ENCODE measurements at places on chromosomes 5 and 9.

- no peak for DNase-seq
Observed at GRCh38 chr5:74294231-74294705, 346.3 kb downstream of the ENC1 start.

DNA sequence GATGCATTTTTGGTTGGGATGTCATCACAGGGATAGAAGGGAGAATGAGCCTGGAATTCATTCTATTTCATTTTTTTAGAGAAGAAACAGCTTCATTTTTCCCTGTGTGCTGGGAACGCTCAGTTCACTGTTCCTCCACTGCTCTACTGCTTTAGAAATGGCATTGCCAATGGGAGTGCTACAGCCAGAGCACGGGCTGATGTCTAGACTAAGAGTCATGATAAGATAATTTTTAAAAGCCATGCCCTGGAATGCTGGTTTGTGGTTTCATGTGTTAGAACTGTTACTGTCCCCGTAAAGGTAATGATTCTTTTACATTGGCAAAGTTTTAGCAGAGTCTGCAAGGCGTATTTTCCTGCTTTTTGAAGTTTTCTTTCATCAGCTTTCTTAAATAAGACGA is 119.6 kb downstream of the SEMA6A start:
- no peak for DNase-seq

- no peak for DNase-seq
Observed at GRCh38 chr9:95952471-95952870, 77.0 kb downstream of the ERCC6L2 start.

DNA sequence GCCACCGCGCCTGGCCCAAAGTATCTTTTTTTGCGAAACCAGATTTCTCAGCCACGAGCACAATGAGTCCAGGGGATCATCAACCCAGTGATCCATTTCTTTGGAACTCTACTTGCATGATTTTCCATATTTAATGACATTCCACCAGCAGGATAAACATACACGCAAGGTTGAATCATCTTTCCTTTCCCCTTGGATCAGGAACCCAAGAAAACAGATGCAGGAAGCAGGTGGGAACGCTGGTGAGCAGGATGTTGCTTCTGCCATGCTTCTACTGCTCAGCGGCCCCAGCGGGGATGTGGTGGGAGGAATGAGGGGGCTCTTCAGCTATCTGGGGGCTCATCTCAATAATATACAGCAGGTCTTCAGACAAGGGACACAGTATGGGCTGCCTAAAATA is 118.2 kb downstream of the SEC61B start:
- no peak for DNase-seq

DNA sequence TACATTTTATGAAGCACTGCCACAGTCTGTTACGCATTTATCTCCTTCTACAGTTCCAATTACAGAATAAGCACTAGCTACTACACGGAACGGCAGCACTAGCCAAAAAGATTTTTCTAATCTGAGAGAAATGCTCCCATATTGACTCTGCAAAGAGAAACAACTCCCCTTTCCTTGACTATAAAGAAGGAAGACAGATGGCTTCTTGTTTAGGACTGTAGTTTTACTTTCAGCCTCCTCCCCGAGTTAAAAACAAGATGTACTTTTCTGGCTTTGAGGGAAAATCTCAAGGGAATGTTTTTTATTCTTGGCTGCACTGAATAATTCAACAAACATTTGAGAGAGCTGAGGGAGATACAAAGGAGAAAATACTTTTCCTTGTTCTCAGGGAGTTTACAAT is 1.9 kb upstream of the SLC44A1 start:
- DNase-seq = no peak

GRCh38 chr9:83706676-83707517 is 861 bp downstream of the UBQLN1 start:
- no peak for DNase-seq

GRCh38 chr5:111950660-111951059 is 193.7 kb upstream of the NREP start:
- DNase-seq = no peak

GRCh38 chr9:18795947-18796671 is 236.9 kb downstream of the SAXO1 start:
- DNase-seq = no peak

GRCh38 chr5:176837707-176838115 is 27.4 kb downstream of the UNC5A start:
- no peak for DNase-seq

DNA sequence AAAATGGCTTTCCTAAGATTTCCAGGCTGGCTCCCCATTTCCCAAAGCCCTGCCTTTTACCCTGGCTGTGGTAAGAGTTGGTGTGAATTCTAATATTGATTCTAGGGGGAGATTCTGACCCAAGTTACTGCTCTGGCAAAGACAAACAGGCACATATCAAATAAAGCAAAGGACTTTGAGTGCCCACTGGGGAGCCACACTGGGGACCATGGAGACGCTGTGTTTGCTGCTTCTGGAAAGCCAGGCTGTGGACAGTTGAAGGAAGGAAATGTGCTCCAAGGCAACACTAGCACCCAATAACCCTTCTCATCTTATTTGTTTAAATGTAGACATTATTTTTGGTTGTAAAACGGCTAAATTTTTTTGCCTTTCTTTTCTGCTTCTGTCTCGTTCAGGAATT is 78.7 kb downstream of the SNCAIP start:
- no peak for DNase-seq

- DNase-seq = no peak
Observed at GRCh38 chr5:111968459-111968858, 211.5 kb upstream of the NREP start.

DNA sequence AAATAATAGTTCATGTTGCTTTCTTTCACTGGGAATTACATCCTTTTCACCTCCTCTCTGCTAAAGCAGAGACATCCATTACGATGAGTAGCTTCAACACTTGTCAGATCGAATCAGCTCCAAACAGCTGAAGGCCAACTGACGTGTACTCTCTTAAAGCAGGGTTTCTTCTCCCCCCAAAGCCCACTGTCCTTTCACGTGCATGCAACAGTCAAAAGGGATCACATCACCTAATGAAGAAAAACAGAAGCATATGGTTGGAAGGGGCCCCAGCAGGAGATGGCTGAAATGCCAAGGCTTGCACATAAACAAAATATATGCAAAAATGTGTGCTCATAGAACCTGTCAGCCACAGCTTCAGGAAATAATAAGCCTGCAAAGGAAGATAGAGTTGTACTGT is 421.6 kb downstream of the ANXA1 start:
- DNase-seq = no peak

DNA sequence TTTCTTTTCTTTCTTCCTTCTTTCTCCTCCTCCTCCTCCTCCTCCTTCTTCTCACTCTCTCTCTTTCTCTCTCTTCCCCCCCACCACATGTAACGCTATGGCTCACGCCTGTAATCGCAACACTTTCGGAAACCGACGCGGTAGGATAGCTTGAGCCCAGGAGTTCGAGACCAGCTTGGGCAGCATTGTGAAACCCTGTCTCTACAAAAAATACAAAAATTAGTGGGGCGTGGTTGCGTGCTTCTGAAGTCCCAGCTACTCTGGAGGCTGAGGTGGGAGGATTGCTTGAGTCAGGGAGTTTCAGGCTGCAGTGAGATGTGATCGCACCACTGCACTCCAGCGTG is 736 bp upstream of the GLDC start:
- DNase-seq = no peak

DNA sequence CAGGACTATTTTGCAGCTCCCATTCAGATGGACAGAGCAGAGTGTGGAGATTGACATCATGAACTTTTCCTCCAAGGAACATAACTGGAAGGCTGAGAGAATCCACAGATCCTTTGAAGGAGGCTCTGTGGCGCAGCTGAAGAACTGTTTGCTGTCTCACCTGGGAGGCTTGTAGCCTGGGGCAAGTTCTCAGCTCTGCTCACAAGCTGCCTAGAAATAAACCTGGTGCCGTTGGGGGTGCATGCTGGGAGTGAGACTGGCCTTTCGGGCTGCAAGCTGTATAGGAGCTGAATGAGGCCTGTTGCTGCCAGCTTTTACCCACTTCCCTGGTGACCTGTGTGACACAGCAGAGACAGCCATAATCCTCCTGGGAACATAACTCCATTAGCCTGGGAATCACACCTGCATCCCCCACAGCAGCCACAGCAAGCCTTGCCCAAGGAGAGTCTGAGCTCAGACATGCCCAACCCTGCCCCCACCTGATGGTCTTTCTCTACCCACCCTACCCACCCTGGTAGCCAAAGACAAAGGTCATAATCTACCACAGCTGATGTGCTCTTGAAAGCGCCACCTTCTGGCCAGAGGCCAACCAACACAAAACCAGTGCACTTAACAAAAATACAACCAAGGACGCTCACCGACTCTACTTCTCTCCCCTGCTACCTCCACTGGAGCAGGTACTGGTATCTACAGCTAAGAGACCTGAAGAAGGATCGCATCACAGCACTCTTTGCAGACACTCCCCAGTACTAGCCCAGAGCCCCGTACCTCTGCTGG is 205.1 kb upstream of the MRPS30 start:
- no peak for DNase-seq

- DNase-seq = no peak
Observed at GRCh38 chr9:38361473-38361850, 31.0 kb upstream of the ALDH1B1 start.

DNA sequence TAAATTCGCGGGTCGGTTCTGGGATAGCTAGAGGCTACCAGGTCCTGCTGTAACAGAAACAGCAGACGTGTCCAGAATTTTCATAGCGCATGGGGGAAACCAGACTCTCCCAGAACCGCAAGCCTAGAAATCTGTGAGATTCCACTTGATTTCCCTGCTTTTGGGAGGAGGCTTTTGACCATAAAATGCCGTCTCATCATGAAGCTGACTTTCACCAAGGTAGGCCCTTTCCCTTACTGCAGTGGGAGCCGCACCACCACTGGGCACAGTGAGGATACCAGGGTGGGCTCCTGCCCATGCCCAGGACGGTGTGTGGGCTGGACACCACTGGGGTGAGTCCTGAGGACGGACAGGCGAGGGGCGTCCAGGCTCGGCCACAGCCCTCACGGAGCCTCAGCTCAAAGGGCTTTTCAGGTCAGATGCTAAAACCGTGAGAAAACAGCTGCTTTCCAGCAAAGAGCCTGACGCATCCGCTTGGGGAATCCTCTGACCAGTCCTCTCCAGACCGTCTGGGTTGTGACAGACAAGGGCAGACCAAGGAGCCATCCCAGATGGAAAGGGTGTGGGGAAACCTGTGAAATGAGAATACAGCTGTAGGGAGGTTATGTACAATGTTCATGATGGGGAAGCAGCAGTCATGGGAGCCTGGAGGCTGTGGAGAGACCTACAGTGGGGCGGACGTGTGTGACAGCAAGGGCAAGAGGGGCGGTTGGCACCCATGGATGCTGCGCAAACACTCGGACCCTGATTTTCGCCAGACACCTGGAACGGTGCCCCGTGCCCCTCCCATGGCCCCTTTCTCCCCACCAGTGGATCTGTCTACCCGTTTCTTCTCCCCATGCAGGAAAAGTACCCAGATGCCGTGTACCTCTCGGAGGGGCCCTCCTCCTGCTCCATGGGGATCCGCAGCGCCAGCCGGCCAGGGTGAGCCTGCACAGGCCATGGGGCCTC is 59.2 kb downstream of the IPPK start:
- no peak for DNase-seq

DNA sequence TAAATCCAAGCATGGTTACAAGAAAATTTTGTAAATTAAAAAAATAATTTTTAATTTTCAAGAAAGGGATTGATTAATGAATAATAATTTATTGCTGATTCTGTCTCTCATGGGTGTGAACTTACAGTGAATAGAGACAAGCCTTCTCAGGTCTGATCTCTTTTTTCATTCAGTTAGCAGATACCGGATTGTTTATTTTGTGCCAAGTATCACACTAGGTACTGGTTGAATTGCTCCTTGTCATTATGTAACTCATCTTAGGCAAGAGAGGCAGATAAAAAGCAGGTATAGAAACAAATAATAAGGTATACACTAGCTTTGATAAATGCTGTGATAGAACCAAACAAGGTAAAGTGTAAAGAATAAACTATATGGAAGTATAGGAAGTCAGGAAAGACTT is 283.3 kb downstream of the PJA2 start:
- DNase-seq = no peak

GRCh38 chr9:8705861-8706260 is 906.3 kb upstream of the DMAC1 start:
- DNase-seq = no peak

DNA sequence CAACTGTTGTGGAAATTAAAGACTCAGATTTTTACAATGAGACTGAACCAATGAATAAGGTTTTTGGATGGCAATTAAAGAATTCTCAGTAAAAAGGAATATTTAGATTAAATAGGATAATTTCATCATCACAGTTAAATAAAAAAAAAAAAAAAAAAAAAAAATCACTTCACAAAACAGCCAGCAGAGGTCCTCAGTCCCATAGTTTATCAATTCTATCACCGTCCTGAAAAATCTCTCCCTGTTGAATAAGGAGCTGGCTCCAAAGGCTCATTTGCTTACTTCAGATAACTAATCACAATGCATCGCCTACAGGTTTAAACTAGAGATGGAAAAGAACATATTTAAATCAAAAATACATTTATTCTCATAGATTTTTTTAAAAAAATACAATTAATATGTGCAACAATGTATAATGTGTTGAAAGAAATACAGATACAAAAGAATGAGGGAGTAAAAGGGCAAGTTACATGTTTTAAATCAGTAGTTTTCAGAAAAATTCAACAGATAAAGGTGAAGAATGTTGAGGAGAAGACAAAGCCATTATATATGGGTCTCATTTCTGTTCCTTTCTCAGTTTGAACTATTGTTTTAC is 175.8 kb upstream of the CHD1 start:
- DNase-seq = peak; percentile 54

DNA sequence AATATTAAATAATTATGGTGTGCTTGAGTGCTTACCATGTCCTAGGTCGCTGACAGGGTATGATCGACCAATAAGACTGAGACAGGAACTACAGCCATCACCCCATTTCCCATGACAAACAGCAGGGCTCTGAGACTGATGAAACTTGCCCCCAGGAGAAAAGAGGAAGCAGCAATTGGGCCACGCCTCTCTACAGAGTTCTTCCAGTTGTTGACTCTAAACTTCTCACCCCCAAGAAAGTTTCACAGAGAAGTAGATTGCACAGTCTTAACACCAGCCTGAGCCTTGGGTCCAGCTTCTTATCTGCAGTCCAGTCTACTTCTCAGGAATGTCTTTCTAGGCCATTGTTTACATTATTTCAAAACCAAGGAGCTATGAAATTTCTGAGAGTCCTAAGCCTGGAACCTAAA is 182.2 kb upstream of the ANKRD55 start:
- no peak for DNase-seq

- DNase-seq = peak; percentile 69
Observed at GRCh38 chr5:59021286-59021673, 438.4 kb downstream of the RAB3C start.

DNA sequence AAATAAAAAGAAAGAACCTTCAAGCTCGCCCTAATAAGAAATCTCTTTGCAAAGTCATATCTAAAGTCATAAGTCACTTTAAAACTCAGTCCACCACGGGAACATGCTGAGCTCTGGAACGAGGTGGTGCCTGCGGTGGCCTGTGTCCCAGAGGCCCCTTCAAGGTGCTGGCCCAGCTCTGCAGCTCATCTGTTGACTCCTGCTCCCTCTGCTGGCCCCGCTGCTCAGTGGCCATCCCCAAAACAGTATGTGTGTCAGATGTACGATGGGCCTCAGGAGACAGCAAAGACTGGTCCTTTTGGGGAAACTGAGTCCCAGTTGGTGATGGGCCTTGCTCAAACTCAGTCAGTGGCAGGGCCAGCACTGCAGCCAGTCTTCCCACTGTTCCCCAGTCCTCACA is 22.8 kb upstream of the FOXB2 start:
- no peak for DNase-seq

GRCh38 chr5:28369418-28369817 is 1331.0 kb upstream of the CDH9 start:
- DNase-seq = no peak

All from NCI-H2029 treated with DMSO at 0.1 percent for 48 hours (cell line).